ENCODE measurements at places on chromosomes 3 and 15. TPM values are rescaled to one million over a fixed set of nuclear protein-coding genes. Genes with fewer than 3 reads are reported as not detected.
A peak's percentile ranks its signal among the peaks of the same experiment; 100 is the strongest.

- no peaks in the 10 kb centered on the region for H3K36me3 ChIP-seq
- H3K4me1 ChIP-seq: no peaks in the 10 kb centered on the region
- no peak overlapping the region for H3K4me3 ChIP-seq
- no peaks in the 10 kb centered on the region for H3K27me3 ChIP-seq
- H3K27ac ChIP-seq: no peak overlapping the region
These were observed 538.1 kb downstream of the MAGI1 start for GRCh38 chr3:65500398-65501306.

DNA sequence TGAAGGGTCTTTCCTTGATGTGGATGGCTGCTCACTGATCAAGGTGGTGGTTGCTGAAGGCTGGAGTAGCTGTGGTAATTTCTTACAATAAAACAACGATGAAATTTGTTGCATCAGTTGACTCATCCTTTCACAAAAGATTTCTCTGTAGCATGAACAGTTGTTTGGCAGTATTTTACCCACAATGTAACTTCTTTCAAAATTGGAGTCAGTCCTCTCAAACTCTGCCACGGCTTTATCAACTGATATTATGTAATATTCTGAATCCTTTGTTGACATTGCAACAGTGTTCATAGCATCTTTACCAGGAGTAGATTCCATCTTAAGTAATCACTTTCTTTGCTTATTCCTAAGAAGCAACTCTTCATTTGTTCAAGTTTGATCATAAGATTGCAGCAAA lies 252.6 kb downstream of the UBE2E2 start:
- peaks cover 4% of the 10 kb centered on the region for H3K36me3 ChIP-seq
- no peak for DNase-seq
- H3K27me3 ChIP-seq: peaks cover 3% of the 10 kb centered on the region
- H3K27ac ChIP-seq: no peak overlapping the region
- no peak overlapping the region for H3K4me3 ChIP-seq

DNA sequence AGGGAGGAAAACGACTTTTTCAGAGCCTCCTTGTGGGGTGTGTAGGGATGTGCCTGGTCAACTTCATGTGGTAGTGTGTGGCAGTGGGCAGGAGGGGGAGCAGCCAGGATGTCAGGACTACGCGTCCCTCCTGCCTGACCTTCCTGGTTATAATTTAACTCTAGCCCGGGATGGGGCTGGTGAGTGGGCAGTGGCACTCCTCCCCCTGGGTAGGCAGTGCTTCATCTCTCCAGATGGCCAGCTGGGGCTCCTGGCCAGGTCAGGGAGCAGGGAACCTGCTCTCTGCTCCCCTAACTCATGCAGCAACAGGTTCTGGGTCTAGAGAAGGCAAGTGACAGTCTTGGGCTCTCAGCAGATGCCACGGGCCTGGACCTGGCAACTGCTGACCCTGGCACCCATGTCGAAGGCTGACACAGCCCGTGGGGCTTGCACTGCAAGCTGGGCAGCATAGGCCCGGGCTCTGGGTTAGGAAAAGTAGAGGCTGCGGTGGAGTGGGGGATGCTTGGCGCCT lies 2.6 kb downstream of the ITIH4 start:
- H3K27ac ChIP-seq: no peak overlapping the region
- no peak for DNase-seq

The FAH gene
- total RNA-seq: 61.0 TPM

The GPR62 gene
- total RNA-seq: not detected

DNA sequence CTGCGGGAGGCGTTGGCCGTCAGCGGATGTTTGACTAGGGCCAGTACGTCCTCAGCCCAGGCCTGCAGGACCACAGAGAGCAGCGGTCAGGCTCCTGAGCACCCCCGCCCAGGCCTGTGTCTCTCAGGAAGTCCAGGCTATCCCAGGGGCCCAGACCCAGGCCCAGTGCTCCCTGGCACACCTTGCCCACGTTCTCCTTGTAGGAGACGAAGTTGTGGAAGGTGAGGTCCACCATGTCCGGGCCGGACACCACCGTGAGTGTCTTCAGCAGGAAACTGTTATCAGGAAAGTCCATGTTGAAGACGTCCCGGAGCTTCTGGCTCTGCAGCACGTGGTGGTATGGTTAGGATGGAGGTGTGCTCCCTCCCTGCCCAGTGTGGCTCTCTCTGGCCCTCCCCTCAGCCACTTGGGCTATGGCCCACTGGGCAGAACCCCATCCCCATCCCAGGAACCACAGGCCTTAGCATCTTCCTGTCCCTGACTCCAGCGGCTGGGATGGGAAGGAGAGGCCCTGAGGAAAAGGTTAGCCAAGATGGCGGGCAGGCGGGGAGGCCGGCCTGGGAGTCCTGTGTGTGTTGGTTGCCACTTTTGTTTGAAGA lies 5.3 kb downstream of the PLCB2 start:
- no peak for DNase-seq
- H3K27ac ChIP-seq: no peak overlapping the region
- H3K4me1 ChIP-seq: peaks cover 21% of the 10 kb centered on the region
- peaks cover 42% of the 10 kb centered on the region for H3K36me3 ChIP-seq

The IL5RA gene
- not detected for total RNA-seq

The CFAP100 gene
- not detected for total RNA-seq

- DNase-seq: no peak
- H3K4me3 ChIP-seq: no peak overlapping the region
- no peaks in the 10 kb centered on the region for H3K4me1 ChIP-seq
These were observed 30.8 kb downstream of the ST3GAL6 start for GRCh38 chr3:98793971-98794370.

DNA sequence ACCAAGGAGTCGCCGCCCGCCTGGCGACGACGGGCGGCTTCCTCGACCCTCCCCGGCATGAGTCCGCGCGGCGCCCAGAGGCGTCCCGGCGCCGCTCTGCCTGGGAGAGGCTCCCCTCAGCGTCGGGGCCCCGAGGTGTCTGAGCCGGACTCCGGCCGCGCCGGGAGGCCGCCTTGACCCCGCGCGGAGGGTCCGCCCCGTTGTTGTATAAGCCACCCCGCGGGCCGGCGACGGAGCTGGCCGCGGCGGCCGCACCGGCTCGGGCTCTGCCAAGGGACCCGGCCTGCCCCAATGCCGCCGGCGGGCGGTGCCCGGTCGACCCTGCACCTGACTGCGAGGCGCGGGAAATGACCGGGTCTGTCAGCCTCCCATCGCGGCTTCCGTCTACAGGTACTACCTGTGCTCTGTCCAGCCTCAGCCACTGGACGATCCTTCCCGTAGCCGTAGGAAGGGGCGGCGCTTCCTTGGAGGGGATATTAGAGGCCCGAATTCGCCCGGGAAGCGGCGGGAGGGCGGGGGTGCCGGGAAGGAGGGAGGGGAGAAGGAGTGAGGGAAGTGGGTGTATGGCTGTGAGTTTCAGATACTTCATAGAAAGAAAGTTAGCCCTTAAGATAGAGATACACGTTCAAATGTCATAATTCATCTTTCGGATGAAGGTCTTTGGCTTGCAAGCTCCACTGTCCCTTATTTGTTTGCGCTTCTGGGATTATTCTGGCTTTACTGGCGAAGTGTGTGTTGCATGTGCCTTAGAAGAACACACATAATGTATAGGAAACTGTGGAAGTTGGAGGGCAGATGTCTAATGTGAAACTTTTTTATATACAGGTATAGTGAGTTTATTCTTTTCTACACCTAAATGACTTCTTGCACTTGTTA lies 620 bp downstream of the ABHD5 start:
- H3K27ac ChIP-seq: peak overlapping the region; percentile 86
- no peaks in the 10 kb centered on the region for H3K27me3 ChIP-seq
- H3K4me1 ChIP-seq: peaks cover 28% of the 10 kb centered on the region
- peak overlapping the region; percentile 85 for H3K4me3 ChIP-seq

The FES gene
- total RNA-seq: 4.6 TPM

The SERINC4 gene
- total RNA-seq: not detected

GRCh38 chr15:86328658-86329057 lies 249.0 kb downstream of the AGBL1 start:
- H3K4me3 ChIP-seq: no peak overlapping the region
- DNase-seq: no peak
- H3K27ac ChIP-seq: no peak overlapping the region

The SMARCC1 gene
- total RNA-seq: 106 TPM

GRCh38 chr3:158950178-158950901 lies 148.5 kb downstream of the MFSD1 start:
- no peaks in the 10 kb centered on the region for H3K4me1 ChIP-seq
- H3K36me3 ChIP-seq: no peaks in the 10 kb centered on the region
- DNase-seq: no peak
- H3K4me3 ChIP-seq: no peak overlapping the region

GRCh38 chr3:26721047-26721446 lies 98.5 kb downstream of the LRRC3B start:
- no peaks in the 10 kb centered on the region for H3K27me3 ChIP-seq
- H3K4me3 ChIP-seq: no peak overlapping the region
- H3K4me1 ChIP-seq: no peaks in the 10 kb centered on the region
- H3K36me3 ChIP-seq: no peaks in the 10 kb centered on the region
- no peak for DNase-seq

The HYKK gene
- 2.2 TPM for total RNA-seq

DNA sequence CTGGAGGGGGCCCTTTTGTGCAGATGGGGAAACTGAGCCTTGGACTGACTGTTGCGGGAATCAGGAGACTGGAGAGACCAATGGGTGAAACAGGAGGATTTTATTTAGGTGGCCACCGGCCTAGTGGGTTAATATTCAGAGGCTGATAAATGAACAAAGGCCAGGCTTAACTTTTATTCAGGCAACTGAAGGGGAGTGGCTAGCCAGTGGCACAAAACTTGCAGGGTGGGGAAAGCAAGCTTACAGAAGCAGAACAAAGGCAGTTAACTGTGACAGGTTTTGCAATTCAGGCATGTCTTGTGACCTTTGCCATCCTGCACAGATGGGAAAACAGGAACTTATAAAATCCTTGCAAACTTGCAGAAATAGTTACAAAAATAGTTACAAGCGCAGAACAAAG lies 24.9 kb upstream of the ACAD9 start:
- no peak overlapping the region for H3K27ac ChIP-seq
- H3K27me3 ChIP-seq: no peaks in the 10 kb centered on the region
- no peak for DNase-seq
- H3K4me1 ChIP-seq: no peaks in the 10 kb centered on the region
- H3K4me3 ChIP-seq: no peak overlapping the region

DNA sequence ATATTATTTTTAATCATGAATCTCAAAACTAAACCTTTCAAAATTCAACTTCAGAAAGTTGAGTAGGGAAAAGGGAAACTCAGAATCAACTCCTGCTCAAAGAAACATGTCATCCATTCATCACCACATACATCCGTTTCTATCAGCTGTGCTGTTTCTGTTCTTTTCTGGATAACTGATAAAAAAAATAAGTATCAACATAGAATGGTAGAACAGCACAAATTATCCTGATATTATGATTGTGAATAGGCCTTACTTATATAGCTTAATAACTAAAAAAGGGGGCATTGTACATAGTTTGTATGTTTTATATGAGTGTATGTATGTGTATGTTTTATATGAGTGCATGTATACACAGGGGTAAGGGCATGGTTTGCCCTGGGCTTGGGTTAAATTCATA lies 3.1 kb downstream of the TM4SF1 start:
- no peak for DNase-seq
- H3K36me3 ChIP-seq: no peaks in the 10 kb centered on the region
- no peak overlapping the region for H3K27ac ChIP-seq
- H3K4me1 ChIP-seq: no peaks in the 10 kb centered on the region
- H3K27me3 ChIP-seq: peaks cover 4% of the 10 kb centered on the region

GRCh38 chr3:78895528-78895927 lies 872.3 kb downstream of the ROBO1 start:
- no peak overlapping the region for H3K27ac ChIP-seq
- H3K36me3 ChIP-seq: no peaks in the 10 kb centered on the region
- DNase-seq: no peak
- H3K4me3 ChIP-seq: no peak overlapping the region
- no peaks in the 10 kb centered on the region for H3K27me3 ChIP-seq
- peaks cover 3% of the 10 kb centered on the region for H3K4me1 ChIP-seq

The EPB42 gene
- not detected for total RNA-seq

GRCh38 chr3:156317462-156318074 lies 197.2 kb downstream of the KCNAB1 start:
- H3K27ac ChIP-seq: no peak overlapping the region
- H3K27me3 ChIP-seq: peaks cover 2% of the 10 kb centered on the region
- no peak overlapping the region for H3K4me3 ChIP-seq
- no peaks in the 10 kb centered on the region for H3K4me1 ChIP-seq
- H3K36me3 ChIP-seq: no peaks in the 10 kb centered on the region

DNA sequence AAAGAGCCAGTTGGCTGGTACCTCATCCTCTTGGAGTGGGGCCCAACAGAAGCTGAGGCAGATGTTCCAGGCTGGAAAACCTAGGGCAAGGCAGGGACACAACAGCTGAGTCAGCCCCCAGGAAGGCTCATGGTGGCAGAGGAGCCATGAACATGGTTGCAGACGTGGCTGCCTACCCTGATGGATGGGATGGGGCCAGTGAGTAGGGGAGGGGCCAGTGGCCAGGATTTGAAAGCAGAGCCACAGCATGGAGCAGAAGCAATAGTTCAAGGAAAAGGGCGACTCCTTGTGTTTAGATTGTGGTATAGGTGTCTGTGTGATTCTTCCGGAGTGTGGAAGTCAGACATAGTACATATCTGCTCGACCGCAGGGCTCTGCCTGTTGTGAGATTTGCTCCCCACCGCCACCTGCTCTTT lies 24.2 kb downstream of the PXYLP1 start:
- peaks cover 6% of the 10 kb centered on the region for H3K36me3 ChIP-seq
- DNase-seq: peak; percentile 70
- no peak overlapping the region for H3K4me3 ChIP-seq
- H3K27ac ChIP-seq: peak overlapping the region; percentile 47

DNA sequence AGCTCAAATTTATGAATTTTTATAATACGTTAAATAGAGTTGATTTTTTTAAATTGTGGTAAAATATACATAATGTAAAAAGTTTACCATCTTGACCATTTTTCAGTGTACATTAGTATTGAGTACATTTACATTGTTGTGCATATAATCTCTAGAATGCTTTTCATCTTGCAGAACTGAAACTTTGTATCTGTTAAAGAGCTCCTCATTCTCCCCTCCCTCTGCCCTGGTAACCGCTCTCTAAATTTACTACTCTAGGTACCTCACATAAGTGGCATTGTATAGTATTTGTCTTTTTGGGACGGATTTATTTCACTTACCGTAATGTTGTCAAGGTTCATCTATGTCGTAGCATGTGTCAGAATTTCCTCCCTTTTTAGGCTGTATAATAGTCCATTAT lies 13.6 kb downstream of the TBC1D23 start:
- H3K27ac ChIP-seq: no peak overlapping the region
- peaks cover 44% of the 10 kb centered on the region for H3K4me1 ChIP-seq
- H3K36me3 ChIP-seq: no peaks in the 10 kb centered on the region

The KY gene
- not detected for total RNA-seq

- H3K4me3 ChIP-seq: no peak overlapping the region
- H3K4me1 ChIP-seq: no peaks in the 10 kb centered on the region
- no peaks in the 10 kb centered on the region for H3K27me3 ChIP-seq
- no peak for DNase-seq
- no peak overlapping the region for H3K27ac ChIP-seq
These were observed 66.4 kb downstream of the EXOG start for GRCh38 chr3:38562467-38562925.

- no peak for DNase-seq
- no peaks in the 10 kb centered on the region for H3K4me1 ChIP-seq
- H3K27ac ChIP-seq: no peak overlapping the region
- H3K27me3 ChIP-seq: no peaks in the 10 kb centered on the region
These were observed 169.2 kb downstream of the ROBO1 start for GRCh38 chr3:79598594-79598993.

The NEK11 gene
- total RNA-seq: 1.6 TPM

The FBXW12 gene
- total RNA-seq: not detected
